Suprapubic skin (tissue), 4 donors: ENCODE measurements at places on chromosomes 1 and 21. TPM values are rescaled to one million over a fixed set of nuclear protein-coding genes. Genes with fewer than 3 reads are reported as not detected.

The LCE4A gene
- 3.0 TPM for total RNA-seq

DNA sequence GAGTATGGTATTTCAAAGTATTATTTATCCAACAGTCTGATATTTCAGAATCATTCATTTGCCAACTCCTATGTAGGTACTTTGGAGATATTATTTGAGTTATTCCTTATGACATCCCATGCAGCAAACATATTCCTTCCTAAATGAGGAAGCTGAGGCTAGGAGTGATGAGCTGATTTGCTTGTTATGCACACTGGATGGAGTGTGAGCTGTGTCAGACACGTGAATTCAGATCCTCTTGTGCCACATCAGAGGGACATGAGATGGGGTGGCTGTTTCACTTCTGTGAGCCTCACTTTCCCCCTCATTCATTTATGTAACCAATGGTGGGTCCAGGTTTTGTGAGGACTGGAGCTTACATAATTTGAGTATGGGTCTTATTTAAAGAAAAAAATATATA, 215.9 kb downstream of the DISC1 start:
- DNase-seq, result no peak

- no peak for DNase-seq
Observed at GRCh38 chr1:160772331-160772730, 23.6 kb upstream of the LY9 start.

DNA sequence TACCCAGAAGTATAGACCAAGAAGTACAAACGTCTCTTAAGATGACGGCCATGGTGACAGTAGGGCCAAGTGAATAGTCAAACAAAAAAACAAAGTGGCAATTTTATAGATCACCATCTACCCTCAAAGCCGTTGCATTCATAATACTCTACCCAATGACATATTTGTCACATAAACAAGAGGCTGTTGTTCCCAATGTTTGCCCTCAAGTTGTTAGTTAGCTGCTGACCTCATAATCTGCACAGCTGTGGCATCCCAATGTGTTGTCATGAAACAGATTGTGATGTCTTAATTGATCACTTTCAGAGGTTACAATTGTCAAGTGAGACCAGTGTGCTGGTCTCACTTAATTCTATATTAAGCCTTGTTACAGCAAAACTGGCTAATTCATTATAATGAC, 333.8 kb downstream of the ST6GALNAC3 start:
- DNase-seq, result no peak

The CAPZB gene
- total RNA-seq, result 130 TPM

GRCh38 chr21:37915941-37916309, 332 bp downstream of the KCNJ6 start:
- DNase-seq, result no peak

DNA sequence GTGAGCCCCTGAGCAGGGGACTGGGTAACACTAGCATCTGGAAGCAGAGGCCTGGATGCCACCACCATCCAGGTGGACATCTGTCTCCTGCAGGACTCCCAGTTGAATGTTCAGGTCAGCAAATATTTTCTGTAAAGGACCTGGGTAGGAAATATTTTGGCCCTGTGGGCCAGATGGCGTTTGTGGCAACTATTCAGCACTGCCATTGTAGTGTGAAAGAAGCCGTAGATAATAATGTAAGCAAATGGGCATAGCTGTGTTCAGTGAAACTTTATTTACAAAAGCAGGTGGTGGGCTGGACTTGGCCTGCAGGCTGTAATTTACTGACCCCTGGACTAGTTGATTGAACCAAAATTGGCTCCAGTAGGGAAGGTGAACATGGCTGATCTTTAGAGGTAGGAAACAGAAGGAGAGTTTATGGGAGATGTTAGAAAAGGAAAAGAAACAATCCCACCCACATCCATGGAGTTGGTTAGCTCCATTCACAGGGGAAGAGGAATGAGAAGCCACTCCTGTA, 20.0 kb upstream of the CD101 start:
- no peak for DNase-seq

GRCh38 chr1:62385923-62386322, 50.9 kb upstream of the USP1 start:
- DNase-seq, result no peak
